ENCODE measurements at places on chromosomes 2 and 18. TPM values are rescaled to one million over a fixed set of nuclear protein-coding genes. Genes with fewer than 3 reads are reported as not detected.

DNA sequence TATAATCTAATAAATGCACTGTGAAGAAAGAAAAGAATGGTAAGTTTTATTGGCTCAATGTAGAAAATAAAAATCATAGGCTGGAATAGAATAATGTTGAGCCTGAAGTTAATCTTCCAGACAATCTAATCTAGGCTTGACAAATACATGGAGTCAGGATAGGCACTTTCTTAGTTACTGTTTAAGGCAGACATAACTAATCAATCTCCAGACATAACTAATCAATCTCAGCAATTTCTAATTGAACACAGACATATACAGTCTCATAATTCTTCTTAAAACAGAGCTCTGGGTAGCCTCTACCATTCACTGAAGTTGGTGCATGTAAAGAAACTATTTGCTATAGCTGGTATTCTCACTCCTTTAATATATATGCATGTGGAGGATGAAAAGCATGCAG is 150.1 kb upstream of the CTAGE1 start:
- no peak for DNase-seq

GRCh38 chr18:61402726-61403125 is 69.5 kb downstream of the CDH20 start:
- no peak for DNase-seq

DNA sequence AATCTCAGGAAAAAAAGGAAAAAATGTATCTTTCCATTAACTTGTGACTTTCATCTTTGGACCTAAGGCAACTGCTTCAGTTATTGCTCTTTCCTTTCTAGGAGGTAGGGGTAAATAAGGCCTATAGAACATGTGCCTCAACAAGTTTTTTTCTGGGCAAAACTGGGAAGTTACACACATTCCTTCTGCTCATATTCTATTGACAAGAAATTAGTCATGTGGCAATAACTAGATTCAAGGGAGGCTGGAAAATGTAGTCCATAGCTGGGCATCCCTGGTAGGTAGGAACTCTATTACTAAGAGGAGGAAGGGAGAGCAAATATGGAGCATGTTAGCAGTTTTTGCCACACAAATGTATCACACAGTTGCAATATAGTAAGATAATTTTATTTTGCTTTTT is 37.7 kb upstream of the NEMP2 start:
- no peak for DNase-seq

The C1QL2 gene
- total RNA-seq = not detected

The CLEC4F gene
- not detected for total RNA-seq

The RTN4 gene
- 355 TPM for total RNA-seq

The SERPINB10 gene
- not detected for total RNA-seq

The ERFE gene
- 113 TPM for total RNA-seq
